NCI-H1694 treated with DMSO at 0.1 percent for 48 hours (cell line): ENCODE measurements at places on chromosomes 2 and 18.

- no peak for DNase-seq
These were observed 190.8 kb downstream of the TMEM247 start for GRCh38 chr2:46669996-46670793.

GRCh38 chr18:58525928-58526424 is 102.9 kb downstream of the ALPK2 start:
- no peak for DNase-seq

DNA sequence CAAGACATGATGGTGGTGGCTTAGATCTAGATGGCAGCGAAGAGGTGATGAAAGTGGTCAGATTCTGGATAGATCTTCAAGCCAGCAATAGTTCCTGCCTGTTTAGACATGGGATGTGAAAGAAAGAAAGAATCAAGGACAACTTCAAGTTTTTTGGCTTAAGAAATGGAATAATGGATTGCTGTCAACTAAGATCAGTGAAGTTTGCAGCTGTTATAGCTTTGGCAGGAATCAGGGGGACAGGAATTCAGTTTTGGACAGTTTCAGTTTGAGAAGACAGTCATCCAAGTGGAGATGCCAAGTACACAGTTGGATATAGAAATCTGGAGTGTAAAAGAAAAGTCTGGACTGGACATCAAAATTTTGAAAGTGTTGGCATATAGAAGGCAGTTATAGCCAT is 283.7 kb upstream of the PKDCC start:
- no peak for DNase-seq

DNA sequence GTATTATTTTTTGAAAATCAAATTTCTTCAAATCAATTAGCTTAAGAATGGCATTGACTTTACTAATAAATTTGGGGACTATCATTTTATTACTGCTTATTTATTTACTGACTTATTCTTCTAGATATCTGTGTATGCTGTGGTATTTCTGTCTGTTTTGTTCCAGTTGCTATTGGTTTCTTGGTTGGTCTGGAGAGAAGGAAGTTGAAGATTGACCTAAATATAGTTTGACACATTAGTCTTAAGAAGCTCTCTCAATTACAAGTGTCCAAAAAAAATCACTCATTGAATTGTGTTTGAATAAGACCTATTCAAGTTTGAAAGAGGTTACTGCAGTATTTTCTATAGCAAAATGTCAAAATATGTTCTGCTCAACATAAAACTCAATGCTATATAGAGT is 153.3 kb upstream of the KYNU start:
- no peak for DNase-seq

DNA sequence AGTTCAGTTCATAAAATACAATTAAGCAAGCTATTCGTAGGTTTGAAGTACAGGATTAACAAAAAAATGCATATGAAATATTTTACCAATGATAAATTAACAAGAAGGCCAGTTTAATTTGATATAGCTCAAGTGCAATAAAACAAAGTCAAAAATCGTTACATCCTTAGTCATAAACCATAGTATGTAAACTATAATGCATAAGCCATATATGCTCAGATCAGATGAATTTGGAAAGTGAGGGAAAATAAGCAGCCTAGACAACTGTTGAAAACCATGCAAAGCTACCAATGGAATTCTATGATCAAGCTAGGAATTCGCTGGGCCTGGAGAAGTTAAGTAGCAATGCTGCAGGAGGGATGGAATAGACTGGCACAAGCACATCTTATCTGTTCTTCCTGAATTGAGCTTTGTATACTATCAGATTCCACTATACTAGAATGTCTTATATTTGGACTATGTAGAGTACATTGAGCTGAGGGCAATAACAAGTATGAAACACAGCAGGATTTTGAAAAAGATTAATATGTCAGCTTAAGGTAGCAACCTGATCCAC is 682.0 kb downstream of the IRS1 start:
- no peak for DNase-seq

DNA sequence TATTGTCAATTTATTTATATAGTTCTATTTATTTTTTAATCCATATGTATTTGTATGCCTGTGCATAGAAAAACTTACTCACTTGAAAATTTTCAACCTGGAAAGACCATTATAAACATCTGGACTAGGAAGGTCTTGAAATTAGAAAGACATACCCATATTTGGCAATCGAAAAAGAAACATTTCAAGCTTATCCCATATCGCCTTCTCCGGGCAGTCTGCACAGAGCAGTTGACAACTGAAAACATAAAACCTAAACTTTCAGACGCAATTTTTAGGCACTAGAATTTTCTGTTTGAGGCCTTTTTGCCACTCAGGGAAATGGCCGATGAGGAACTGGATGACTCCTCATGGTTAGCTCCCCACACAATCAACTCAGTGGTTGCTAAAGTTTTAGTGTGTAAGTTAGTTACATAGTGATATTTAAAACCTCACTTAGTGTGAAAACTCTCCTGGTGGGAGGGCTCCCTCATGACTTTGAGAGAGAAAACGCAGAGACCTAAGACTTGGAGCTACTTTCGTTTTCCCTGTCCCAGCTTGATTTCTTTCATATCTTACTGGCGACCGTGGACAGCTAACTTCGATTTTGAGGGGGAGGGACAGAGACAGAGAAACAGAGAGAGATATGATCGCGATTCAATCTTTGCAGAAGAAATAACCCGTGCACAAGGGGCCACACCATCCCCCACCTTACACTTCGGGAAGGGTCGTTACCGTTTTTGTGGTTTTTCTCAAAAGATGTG is 3.2 kb upstream of the HOXD12 start:
- no peak for DNase-seq

GRCh38 chr2:197191940-197192322 is 118.6 kb downstream of the ANKRD44 start:
- no peak for DNase-seq

- no peak for DNase-seq
These were observed 61.7 kb upstream of the WIPF1 start for GRCh38 chr2:174659069-174659900.

GRCh38 chr18:70113511-70113910 is 92.0 kb downstream of the RTTN start:
- DNase-seq, result no peak

GRCh38 chr2:201915446-201915845 is 109.1 kb downstream of the CDK15 start:
- DNase-seq, result no peak

DNA sequence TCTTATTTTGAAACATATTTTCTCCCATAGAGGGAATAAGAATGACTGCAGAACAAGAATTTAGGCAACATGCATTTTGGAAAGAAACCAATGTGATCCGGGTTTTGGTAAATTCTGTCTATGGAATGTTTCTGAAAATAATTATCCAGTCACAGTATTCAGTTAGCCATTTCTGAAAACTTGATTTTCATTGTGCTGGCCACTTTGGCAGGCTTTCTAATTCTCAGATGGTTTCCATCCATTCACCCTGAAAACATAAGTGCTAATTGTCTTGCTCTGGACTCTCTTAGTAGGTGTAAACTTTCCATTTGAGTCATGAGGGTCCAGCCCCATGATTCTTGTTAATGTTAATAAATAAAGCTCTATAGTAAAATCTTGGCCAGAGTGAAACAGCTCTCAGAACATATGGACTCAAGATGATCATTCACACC is 176.5 kb downstream of the RBM43 start:
- DNase-seq, result no peak

GRCh38 chr2:65054749-65055421 is 1.3 kb upstream of the CEP68 start:
- no peak for DNase-seq

GRCh38 chr18:74608681-74609080 is 11.0 kb downstream of the ZNF407 start:
- DNase-seq, result no peak

DNA sequence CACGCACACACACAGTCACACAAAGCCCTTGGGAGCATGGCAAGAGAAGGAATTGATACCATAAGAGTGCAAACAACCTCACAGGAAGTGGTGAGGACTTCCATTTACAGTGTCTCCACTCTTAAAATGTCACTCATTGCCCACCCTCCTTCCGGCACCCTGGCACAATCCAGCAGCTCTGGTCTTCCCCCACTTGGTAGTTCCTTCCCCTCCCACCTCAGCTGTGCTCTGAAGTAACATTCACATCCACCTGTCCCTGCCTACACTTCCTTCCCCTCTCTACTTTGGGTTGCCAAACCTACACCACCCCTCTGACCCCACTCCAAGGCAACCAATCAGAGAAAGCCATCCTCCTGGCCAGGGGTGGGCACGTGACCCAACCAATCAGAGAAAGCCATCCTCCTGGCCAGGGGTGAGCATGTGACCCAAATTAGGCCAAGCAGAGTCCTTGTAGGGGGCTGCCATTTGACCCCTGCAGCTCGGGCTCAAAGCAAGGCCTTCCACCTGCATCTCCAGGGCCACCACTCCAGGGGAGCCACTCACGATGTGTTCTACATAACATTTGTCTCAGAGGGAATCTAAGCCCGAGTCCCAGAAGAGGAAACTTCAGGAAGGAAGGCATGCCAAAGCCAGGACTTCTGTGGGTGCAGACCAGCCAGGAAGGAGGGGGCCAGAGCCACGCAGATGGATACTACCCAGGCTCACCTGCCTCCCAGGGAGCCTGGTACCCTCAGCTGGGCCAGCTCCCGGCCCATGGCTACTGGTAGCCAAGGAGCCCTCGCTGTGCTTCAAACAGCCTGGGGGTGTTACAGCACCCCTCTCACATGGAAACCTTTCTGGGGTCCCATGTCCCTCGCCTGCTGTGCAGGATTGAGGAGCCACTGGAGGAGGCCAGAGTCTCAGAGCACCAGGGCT is 21.2 kb downstream of the CYP26B1 start:
- DNase-seq, result no peak

GRCh38 chr2:30136764-30137444 is 9.9 kb upstream of the YPEL5 start:
- DNase-seq, result no peak

DNA sequence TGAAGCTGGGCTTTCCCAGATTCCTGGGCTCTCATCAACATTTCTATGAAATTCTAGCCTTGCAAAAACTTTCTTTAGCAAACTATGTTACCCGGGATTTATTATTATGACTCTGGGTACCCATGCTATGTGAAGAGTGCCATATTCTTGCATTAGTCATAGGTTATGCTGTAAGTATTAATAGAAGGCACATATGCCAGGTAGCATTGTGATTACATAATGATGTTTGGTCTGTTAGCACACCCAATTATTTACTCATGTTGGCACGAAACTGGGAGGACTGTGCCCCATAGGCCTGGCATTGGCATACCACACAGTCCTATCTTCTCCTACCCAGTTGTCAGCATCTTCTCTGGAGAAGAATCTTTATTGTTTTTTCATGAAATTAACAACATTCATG is 171.0 kb downstream of the SLC4A3 start:
- no peak for DNase-seq

DNA sequence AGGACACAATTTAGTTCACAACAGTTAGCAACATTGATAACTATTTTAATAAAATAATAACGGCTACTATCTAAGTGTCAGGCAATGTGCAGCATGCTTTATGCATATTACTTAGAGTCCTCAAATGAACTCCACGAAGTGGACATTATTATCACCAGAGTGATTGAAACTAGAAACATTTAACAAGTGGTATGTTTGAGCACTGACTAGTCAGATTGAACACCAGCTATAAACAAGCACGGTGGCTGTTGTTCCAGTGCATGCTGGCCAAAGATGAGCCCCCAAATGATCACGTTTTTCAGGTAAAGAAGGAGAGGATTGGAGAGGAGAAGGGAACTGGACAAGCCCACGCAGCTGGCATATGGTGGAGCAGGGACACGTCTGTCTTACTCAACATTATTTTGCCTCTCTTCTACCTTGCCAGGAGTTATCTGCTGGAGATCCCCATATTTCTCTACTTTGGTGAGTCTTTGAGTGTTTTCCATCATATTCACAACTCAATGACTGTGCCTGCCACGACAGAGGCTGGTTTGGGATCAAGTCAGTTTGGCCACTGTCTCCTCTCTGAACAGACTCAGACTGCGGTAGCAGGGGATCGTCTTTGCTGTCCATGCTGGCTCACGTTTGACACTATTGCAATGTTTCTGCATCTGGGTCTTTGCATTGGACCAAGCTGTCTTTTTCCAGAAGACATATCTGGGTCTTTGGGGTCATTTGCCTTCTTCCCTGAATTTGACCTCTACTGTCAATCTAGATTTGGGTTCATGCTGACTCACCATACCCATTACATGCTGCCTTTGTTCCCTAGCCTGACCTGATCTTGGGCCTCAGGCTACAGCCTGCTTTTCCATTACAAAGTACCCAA is 66.0 kb upstream of the ACSL3 start:
- no peak for DNase-seq

DNA sequence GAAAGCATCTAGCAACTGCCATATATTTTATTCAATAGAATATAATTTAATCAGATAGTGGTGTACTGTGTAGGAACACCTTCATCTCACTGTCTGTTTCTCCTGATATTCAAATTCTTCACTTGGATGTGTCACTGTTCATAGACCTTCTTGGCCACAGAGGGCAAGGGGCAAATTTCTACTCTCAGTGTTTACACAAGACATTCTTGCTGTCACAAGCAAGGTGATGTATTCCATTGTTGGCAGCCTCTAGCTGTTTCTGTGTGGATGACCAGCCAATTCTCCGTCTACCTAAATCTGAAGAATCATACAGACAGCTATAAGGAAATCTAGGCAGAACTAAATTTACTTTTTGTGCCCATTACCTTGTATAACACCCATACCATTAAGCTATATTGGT is 948.3 kb downstream of the CNTNAP5 start:
- no peak for DNase-seq

DNA sequence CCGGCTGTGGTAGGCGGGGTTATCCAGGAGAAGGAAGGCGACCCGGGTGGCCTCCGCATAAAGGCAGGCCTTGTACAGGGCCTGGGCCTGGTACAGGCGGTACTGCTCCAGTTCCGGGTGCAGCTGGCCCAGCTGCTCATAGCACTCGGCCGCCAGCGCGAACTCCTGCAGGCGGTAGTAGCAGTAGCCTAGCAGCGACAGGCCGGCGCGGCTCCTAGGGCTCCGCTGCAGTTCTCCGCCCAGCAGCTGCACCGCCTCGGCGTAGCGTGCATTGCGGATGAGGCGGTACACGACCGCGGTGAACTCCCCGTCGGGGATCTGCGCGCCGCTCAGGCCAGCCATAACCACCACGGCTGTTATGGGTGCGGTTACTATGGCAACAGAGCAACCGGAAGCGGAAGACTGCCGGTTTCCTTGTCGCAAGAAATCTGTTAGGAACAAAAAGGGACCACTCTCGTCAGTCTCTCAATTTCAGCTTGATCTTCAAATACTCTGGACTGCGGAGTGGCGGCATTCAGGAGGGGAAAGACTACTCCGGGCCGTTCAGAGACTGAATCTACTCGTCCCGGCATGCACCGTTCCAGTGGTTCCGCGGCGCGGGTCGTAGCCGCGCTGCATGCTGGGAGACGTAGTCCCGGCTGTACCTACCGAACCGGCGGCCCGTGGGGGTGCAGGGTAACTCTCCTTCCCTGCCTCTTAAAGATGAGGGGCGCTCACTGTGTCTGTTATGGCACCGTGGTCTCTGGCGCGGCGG is 160.0 kb downstream of the AGPS start:
- DNase-seq, result peak; percentile 97
